NCI-H187 treated with DMSO at 0.1 percent for 48 hours (cell line): ENCODE measurements at places on chromosomes 1 and 21.

DNA sequence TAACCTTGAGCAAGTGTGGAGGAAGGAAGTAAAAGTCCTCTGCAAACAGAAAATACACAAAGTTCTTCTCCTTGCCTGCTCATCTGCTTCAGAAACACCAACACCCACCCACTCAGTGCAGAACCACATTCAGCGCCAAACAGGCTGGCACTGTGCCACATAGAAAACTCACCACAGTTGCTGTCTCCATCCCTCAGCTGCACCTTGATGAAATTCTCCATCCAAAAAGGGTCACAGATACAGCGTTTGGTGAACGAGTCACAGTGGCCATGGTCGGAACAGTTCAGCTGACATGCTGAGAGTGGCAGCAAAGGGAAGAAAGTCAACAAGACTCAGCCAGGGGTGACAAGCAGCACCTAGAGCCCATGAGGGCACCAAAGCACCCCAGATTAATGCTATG, 114.5 kb downstream of the KIAA0319L start:
- DNase-seq, result no peak

DNA sequence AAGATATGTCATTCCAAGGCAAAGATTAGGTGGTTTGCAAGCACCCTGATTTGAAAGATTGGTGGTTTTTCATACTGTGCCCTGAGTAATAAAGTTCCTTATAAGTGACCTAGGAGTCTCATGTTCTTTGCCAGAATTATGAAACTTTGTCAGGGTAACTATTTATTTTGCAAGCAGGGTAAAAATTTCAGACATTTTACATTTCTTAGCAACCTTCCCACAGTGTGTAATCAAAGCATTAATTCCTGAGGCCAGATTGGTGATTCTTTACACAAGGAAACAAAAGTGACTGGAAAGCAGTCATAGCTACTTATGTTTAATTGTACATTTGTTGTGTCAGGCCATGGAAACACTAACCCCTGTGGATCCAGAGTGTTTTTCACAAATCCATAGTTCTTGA, 998.0 kb upstream of the B3GALT2 start:
- no peak for DNase-seq

DNA sequence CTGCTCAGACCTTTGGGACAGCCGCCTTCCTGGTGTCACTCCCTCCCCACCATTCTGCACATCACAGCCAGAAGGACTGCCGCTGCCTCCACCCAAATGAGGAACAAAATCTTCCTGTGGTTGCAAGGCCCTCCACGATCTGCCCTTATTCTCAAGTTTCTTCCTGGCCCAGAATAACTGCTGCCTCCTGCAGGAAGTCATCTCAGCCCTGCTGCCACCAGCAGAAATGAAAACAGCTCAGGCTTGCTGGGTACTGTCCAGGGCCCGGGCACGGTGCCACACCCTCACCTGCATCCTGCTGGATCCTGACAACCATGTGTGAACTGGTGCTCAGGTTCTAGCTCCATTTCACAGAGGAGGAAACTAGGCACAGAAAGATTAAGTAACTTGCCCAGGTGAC, 2.8 kb downstream of the CLDN19 start:
- DNase-seq, result no peak

DNA sequence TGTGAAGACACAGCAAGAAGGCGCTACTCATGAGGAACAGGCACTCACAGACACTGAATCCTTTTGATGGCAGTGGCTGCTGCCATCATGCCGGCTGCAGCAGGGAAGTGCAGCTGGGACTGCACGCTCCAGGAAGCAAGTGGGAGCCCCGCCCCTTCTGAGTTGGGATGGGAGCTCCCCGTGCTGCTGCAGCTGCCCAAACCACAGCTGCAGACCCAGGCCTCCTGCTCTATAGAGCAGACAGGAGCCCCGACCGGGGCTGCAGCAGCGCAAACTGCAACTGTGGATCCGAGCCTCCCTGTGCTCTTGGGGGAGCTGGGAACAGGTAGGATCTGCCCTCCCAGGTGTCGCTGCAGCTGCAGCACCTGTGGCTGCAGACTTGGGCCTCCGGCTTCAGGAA, 65.2 kb upstream of the MARK1 start:
- DNase-seq, result no peak

DNA sequence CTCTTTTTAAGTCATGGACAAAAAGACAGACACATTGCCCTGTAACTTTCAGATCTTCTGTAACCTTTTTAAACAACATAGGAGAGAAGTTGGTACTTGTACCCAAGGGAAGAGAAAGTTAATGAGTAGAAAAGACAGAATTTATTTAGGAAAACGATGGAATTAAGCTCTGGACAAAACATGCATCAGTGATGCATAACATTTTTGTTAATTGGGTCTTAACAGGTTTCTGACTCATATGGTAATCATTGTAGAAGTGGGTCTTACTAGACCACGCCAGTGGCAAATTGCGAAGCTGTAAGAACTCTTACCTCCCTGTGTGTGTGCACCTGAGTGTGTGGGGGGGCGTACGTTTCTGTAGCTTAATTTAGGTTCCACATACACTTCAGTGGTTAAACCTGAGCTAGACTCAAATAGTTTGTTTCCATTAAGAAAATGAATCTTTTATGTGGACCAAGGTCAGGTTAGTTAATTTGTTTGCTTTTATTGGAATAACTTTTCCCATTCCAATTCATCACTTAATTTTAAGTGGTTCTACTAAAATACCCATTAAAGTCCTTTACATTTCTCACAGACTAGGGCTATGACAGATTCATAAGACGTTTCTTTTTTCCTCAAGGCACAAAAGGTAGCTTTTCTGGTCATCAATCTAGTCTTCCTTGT, 48.1 kb downstream of the NFIA start:
- DNase-seq, result no peak

GRCh38 chr1:9960011-9960410, 16.7 kb downstream of the NMNAT1 start:
- DNase-seq, result no peak

DNA sequence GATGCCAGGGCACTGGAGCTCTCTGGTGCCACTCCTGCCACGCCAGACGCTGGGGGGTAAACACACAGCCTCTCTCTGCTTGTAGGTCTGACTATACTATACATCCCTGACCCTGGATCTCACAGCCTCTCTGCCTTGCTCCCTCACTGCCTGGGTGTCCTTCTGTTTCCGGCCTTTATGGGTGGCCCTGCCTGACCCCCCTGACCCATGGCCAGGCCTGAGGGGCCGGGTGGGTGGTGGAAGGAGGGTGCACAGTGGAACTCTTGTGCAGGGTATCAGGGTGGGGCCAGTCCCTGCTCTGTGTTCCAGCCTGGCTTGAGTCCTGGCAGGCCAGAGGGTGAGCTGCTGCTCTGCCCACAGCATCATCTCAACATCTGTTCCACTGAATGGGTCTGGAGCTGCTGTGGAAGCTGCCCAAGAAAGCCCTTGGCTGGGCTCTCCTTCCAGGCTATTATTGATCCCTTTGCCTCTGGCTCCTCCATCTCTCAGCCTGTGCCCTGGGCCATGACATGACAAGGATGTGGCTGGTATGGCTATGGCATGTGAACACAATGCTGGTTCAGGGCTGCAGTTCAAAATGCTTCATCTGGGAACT, 17.2 kb upstream of the SYNC start:
- DNase-seq, result no peak

DNA sequence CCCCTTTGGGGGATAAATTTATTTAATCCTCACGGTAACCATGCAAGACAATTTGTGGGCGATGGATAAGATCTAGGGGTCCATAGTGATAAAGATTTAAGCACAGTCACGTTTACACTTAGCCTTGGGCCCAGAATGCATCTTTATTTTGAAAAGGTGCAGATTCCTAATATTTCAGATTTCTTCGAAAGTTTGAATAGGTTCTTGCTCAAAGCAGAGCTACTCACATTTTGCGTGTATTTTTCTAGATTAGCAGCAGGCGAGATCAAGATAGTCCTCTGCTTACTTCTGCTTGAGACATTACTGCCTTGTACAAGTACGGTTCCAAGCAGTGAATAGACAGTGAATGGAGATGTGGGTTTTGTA, 647 bp downstream of the TSEN15 start:
- no peak for DNase-seq

GRCh38 chr1:14308460-14308859, 290.0 kb upstream of the KAZN start:
- no peak for DNase-seq

- DNase-seq, result no peak
Measured at GRCh38 chr1:17033481-17033880, 20.4 kb downstream of the SDHB start.

GRCh38 chr1:9350013-9350908, 57.6 kb downstream of the SPSB1 start:
- no peak for DNase-seq

GRCh38 chr1:244361764-244362473, 89.8 kb downstream of the ADSS2 start:
- DNase-seq, result no peak

DNA sequence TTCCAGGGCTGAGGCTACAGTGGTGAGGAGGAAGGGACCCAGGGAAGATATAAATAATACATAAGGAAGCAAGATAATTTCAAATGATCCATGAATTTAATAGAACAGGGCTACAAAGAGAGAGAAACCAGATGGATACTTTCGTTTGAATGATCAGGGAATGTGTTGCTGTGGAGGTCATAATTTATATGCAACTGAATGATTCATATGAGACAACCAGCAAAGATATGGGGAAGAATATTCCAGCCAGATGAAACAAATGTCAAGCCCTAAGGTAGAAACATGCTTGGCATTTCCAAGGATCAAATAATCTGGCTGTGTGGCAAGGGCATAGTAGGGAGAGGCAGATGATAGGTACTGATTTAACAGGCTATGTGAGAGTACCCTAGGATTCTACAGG, 84.8 kb upstream of the ZC3H11B start:
- no peak for DNase-seq

DNA sequence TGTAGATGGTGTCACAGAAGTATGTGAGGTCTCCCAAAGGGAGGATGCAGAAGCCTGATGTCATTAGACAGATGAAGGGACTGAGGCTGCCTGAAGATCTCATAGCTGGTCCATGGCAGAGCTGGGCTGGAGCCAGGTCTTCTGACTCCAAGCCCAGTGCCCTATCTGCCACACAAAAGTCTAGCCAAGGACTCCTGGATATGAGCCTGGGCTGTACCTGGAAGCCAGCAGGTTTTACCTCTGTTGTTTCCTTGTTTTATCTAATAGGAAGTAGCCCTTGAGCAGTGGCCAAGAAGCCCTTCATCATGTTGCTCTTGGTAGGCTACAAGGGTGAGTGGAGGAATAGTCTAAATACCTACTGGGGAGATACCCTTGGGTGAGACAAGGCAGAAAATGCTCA, 74.4 kb upstream of the SLC44A3 start:
- no peak for DNase-seq

GRCh38 chr1:186654741-186655140, 25.5 kb downstream of the PTGS2 start:
- no peak for DNase-seq

DNA sequence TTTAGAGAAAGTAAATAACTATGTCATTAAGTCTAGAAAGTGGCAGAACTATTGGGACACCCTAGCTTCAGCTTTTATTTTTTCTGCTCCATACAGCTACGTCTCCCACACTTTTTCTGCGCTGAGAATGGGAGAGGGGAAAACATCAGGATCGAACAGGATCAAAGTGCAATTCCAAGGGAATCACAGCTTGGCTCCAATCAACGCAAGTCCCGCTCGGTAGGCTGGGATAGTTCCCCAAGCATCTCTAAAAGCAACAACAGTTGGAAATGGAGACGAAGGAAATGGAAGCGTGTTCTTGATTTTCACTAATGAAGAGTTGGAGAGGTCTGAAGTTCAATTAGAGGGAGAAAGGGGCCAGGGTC, 536 bp downstream of the HMGCL start:
- DNase-seq, result no peak

DNA sequence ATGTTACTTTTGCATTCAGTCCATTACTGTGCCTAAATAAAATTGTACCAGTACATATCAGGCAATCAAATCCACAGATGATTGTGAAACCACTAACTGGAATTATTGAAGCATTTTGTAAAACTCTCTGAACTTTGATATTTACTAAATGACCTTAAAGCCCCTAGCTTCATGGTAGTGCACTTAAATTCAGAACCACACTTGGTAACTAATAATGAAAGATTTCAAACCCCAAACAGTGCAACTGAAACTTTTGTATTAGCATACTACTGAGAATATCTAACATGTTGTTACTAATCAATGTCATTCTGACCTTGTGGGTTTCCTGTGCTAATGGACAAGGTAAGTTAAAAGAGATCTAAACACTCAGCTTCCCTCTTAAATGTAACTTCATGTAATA, at the start of gene CFHR3:
CFHR3 (plus strand) TSS at position 238 of the 400 bp plus-strand sequence; CDS start at position 285, 47 bp downstream.
- DNase-seq, result no peak

- no peak for DNase-seq
Measured at GRCh38 chr1:31730336-31731048, 26.7 kb upstream of the COL16A1 start.

DNA sequence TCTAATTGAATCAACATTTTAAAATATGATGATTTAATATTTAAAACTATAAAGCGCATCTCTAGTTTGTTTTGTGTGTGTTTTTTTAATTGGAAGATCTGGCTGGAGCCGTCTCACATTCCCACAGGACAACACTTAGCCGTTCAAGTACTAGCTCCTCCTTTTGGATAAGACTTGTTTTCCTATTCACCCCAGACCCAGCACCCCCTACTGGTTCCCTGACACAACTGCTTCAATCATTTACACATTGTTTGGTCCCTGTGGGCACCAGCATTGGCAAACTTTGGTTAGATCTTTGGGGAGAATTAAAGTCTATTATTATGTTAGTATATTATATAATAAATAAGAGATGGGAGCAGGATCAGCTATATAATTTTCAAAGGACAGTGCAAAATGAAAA, 34.5 kb downstream of the TYW3 start:
- no peak for DNase-seq

GRCh38 chr1:202010180-202011015, at the start of gene ELF3:
Gene ELF3 (plus strand): TSS chr1:202010587. CDS start chr1:202011137, 550 bp downstream.
- DNase-seq, result peak; percentile 98

DNA sequence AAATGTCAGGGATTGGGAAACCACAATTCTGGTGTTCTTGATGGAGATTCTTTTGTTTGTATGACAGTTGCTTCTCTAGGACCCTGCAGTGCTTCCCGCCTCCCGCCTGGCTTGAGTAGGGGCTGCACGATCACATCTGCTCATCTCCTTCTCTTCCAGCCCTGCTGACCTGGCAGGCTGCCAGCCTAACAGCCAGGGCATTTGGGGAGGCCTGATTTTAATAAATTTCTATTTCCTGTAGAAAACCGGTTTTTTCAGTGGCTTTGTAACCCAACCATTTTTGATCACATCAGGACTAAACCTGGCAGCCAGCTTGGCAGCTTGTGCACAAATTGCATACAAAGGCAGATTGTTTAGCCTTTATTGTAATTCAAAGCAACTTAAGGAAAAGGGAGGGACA, 78.9 kb downstream of the UBE2U start:
- DNase-seq, result no peak

DNA sequence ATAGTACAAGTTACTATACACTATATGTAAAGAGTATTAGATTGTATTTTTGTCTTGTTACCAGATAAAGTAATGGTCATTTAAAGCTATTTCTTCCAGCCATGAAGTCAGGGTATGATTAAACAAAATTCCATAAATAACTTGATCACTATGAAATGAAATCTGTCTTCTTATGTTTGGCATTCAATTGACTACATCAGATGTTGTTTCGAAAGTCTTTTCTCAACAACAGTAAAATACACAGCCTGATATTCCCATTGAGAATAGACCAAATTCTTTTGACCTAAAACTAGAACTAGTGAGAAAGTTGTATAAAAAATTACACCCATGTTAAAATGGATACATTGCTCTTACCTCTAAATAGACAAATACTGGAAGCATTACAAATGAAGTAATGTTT, 134.6 kb upstream of the ADAMTS5 start:
- no peak for DNase-seq
